T-helper 22 cell (primary cell): ENCODE measurements at places on chromosomes 2 and 18.

- no peak for DNase-seq
Observed at GRCh38 chr2:237626813-237627440, 460 bp upstream of the LRRFIP1 start.

- DNase-seq: no peak
Observed at GRCh38 chr2:62558743-62559142, 52.7 kb upstream of the TMEM17 start.

GRCh38 chr2:69436596-69436937, 668 bp downstream of the NFU1 start:
- DNase-seq: no peak

DNA sequence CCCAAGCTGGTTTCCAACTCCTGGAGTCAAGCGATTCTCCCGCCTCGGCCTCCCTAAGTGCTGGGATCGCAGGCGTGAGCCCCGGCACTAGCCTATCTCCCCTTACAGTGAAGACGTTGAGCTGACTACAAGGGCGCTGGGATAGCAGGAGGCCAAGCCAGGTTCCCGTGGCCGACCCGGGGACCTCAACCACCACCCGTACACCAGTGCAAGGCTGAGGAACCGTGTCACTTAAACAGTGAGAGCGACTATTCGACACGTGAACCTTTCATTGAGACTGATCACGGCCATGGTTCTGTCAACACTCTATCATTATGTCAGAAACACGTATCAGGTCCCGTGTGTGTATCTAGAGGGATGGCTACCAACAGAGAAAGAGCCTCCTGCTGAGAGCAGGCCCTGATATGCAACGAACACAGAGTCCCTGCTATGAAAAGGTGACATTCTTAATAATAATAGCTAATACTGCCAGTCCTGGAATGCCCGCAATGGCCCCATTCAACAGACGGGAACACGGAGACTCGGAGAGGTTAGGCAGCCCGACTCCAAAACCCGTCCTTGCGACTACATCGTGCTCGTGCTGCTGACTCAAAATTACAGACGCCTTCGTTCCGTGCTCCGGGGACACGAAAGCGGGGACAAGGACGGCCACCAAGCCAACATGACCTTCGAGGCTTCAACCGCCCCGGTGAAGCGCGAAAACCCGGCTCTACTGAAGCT, 833 bp downstream of the AFG3L2 start:
- no peak for DNase-seq

DNA sequence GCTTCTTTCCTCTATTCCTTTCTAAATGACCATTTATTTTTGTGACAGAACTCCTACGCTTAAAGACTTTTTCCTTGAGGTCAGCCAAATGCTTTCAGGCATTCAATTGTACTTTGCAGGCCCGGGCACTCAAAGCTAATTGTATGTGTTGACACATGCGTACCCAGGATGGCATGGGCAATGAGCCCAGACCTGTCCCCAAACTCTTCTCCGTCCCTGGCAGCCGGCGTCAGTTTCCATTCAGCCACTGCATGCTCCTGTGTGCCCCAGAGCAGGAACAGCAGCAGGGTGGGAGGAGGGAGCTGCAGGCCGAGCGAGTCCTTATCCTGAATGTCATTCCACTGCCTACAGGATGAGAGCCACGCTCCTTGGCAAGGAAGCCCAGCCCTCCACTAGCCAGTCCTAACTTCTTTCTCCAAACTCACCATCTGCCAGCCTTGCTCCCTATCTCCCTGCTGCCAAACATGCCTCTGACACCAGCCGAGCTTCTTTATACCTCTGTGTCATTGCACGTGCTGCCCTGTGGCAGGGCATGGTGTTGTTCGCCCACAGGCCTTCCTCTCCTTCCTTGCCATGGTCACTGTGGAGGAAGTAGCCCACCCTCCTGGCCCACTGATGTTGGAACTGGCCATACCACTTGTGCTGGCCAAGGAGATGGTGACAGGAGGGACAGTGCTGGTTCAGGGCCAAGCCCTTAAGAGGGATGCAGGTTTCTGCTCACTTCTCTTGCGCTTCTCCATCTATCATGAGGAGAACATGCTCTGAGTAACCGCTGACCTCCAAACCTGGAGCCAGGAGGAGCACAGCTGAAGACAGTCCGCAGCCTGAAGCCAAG, 116.9 kb upstream of the FHL2 start:
- DNase-seq: no peak

DNA sequence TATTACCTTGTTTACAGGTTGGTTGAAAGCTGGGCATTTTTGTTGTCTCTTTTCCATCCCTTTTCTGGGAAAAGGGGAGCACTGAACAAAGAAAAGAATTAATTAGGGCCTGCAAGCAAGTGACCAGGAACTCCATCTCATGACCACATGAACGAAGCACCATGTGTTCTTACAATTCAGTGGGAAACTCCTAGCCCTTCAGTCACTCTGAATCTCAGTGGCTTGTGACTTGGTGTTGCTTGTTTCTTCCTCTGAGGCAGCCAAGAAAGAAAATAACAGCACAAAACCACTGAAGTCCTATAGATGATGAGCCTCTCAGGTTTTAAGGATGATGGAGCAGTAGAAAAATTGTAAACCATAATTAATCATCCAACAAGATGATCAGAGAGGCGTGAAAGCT, 129.1 kb upstream of the CAB39 start:
- no peak for DNase-seq

DNA sequence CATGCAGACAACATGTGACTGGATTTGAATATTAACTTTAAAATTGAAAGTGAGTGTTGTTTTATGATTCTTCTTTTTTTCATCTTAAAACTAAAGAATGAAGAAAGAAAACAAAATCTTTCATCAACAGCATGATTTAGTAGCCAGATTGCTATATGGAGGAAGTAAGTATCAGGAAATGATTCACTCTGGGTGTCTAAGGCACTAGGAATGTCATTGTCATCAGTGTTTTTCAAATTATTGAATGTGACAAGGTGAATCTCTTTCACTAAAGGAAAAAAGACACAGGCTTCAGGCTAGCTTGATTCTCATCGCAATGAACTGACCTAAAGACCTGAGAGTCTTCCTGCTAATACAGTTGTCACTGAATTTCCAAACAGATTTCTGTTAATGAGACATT, 430.1 kb downstream of the FBXO15 start:
- DNase-seq: no peak

DNA sequence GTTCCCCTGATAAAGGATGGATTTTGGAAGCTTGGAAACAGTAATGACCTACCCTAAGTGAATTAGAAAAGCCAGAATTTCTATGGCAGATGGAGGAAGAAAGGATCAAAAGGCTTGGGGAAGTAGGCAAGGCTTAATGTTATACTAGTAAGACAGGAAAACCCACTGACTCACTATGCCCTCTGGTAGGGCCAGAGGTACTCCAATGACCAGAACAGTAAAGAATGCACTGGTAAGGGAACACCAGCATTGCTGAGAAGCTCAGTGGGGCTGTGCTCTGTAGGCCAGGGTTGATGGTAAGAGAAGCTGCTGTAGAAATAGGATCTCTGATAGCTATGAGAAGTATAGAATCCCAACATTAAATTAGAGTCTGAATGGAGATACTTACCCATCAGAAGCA, 126.4 kb downstream of the GFPT1 start:
- no peak for DNase-seq

DNA sequence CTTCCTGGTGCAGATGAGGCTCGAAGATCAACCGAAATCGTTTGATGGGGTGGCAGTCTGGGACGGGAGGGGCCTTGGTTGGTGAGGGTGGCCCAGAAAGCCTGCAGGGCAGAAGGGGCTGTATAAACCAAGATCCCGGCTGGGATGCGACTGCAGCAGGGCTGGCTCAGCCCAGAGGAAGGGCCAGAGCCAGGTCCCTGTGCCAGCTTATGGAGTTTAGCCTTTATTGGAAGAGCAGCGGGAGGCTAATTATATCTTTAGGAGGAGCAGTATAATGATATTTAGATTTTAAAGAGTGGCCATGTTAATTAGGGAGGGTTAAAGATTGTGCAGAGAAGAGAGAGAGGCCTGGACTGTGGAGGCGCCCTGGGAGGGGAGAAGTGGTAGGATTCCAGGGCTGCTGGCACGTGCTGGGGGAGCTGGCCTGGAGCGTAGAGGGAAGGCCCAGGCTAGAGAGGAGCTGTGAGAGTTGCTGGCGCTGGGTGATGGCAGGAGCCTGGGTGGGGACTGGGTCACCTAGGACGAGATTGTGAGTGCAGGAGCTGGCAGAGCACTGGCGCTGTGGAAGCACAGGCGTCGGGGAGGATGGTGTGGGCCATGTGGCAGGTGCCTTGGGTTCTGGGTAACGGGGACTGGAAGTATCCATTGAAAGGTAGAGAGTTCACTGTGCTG, 25.1 kb downstream of the TRAF3IP1 start:
- no peak for DNase-seq

- DNase-seq: peak; percentile 40
Observed at GRCh38 chr2:9779596-9780264, 63.5 kb upstream of the TAF1B start.

GRCh38 chr2:161217597-161218185, 57.5 kb downstream of the TANK start:
- DNase-seq: no peak

DNA sequence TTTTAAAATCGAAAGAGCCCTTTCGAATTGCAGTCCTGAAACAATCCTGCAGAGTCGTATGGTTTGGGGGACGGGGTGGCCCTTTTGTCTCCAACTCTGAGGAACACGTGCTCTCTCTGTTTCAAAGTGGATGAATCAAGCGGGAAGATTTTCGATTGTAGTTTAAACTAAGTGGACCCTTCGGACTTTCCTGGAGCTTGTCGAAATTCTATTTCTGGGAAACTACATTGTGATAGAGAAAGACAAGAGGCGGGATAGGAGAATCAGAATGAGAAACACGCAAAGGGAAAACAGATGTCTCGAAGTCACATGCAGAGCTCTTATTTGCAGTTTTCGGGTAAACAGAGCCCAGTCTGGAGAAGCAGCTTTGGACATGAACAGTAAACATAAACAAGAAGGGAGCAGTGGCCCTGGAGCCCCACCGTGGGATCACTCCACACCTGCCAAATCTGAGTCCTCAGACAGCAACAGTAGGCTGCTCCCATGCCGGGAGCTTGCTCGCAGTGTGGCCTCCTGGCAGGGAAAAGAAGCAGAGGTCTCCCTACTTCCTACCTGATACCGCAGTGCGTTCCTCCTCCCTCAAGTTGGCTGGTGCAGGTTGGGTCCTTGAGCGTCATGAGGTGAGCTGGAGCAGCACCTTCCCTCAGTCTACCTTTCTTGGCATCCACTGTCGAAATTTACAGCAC, 202.4 kb downstream of the SLC4A3 start:
- no peak for DNase-seq
